ENCODE measurements at places on chromosomes 3 and 15.

GRCh38 chr15:83200162-83200561 is 7.5 kb downstream of the HDGFL3 start:
- DNase-seq: no peak

DNA sequence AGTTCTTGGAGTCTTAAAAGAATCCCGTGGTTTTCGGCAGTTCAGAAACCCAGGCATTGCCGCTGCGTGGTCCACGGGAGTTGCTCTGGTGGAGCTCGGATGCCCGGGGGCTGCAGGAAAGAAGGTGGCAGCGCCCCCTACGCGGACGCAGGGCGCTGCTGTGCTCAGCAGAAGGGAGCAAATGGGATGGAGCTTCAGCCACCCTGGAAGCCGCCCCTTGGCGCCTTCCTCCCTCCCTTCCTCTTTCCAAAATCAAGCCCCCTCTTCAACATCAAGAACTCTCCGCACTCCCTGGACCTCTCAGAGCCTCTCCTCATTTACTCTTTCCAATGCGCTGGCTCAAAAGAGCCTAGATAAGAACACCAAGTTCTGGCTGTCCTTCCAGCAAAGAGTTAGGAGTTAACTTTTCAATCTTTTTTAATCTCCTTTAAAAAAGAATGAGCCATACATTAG is 880 bp upstream of the CHRNA7 start:
- no peak for DNase-seq

DNA sequence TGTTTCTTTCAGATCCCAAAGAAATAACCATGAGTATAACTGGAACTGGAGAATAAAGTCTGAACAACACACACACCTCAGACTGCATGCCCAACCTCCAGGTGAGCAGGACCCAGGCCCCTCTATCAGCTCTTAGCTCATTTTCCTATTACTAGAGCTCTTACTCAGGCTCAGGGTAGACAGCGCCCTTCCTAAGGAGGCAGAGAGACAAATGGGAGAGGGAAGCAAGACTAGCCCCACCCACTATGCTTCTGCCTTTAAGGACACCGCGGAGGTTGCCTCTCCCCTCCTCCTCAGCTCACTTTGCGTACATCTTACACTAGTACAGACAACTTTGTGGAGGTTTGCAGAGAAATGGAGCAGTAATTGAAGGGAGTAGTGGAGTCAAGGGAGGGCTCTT is 44.0 kb upstream of the GLCE start:
- no peak for DNase-seq

- DNase-seq: no peak
Measured at GRCh38 chr3:9878700-9879099, 1.4 kb downstream of the CIDEC start.

DNA sequence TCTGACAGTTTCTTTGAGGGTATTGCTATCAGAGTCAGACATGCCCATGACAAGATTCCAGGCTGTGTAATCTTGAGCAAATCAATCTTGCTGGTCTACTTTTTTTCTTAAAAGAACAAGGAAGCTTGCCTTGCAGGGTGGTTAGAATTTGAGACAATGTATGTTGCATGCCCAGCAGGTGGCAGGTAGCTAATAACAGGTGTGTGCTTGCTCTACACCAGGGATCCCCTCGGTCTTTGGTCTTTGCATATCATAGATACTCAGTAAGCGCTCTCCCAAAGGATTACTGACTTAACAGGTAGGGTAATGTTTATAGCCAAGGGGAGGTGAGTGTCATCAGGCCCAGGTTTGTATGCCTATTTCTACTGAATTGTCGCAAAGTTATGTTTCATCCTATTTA is 37.3 kb downstream of the CACNA1D start:
- DNase-seq: no peak

GRCh38 chr15:93196135-93196670 is 107.2 kb upstream of the RGMA start:
- no peak for DNase-seq

GRCh38 chr15:100735129-100736053 is 133.0 kb downstream of the ASB7 start:
- DNase-seq: no peak

- DNase-seq: no peak
Measured at GRCh38 chr3:190053919-190054672, 66.6 kb downstream of the P3H2 start.

DNA sequence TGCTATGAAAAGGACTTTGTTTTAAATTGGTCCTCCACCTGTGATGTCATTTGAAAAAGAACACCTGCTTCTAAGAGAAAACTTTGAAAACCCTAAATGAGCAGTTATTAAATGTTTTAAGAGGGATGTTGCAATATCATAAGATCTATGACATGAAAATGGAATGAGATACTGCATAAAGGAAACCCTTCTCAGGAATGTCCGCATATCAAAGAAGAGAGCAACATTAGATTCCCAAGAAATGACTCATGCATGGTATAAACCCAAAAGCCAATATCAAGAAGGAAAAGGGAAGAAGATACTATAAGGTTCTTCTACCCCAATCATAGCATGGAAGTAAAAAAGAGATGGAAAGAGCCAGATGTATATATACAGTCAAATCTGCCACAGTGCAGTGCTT is 627.5 kb upstream of the LMCD1 start:
- no peak for DNase-seq

DNA sequence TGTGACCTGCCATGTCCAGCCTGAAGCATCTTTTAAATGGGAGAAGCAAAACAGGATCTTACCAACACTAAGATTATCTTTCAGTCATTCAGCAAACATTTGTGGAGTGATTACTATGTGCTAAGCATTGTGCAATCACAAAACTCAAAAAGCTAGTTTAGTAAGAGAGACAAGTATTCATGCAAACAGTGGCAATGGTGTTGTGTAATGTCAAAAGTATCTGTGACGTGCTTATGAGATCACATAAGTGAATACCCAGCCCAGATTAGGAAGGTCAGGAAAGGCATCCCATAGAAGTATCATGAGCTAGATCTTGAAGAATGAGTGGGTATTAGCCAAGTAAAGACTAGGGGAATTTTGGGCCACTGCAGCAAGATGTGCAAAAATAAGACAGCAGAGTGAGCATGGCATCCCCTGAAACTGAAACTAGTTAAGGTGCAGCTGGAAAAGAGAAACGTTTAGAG is 32.1 kb downstream of the SEC62 start:
- no peak for DNase-seq

GRCh38 chr15:69843276-69843899 is 254.3 kb downstream of the TLE3 start:
- no peak for DNase-seq

DNA sequence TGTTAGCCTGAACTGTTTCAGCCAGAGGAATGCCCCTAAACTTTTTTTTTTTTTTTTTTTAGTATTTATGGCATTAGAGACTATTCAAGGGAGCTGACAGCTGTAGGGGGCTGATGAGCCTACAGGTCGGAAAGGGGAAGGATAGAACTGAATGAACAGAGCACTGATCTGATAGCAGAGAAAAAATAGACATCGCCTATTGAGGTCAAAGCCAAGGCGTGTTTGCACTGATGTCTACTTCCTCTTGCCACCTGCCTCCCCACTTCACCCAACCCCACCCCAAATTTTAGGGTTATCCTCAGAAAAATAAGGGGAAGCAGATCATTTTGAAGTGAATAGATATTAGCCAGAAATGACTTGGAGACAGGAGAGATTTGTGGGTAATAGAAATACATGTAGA is 3.0 kb upstream of the ZMAT3 start:
- no peak for DNase-seq

- DNase-seq: no peak
Measured at GRCh38 chr15:78991879-78992278, 47.0 kb upstream of the CTSH start.

- DNase-seq: no peak
Measured at GRCh38 chr3:142962520-142963233, 797 bp downstream of the PAQR9 start.

DNA sequence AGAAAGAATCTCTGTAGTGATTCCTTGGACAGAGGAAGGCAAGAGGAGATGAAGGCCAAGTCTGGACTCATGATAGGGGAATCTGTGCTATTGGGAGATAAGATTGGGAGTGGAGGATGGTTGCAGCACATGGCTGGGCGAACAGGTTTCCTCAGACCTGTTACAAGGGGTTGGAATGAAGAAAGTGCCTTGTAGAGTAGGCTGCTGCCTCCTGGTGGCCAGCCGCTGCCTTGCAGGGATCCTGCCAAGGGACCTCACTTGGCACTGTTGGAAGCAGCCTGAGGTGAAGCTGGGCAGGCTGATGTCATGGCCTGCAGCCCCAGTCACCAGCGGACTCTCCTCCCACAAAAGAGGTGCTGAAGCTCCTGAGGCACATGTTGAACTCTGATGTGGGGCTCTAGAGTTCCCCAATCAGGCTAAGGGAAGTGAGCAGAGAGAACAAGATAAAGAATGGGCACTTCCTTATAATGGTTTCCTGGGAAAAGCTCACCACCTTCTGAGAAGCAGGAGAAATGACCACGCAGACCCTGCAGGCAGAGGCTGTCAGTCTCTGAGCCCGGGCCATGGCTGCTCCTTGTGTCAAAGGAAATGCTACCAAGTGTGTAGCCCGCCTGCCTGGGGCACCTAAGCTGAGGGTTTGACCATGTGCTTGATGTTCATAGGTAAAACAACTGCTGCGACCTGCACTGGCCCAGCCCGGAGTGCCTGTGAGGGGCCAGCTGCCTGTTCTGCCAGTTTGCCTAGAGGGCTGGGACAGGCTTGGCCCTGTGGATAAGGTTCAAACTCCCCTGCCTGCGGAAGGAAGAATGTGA is 1.6 kb upstream of the TEX264 start:
- peak; percentile 63 for DNase-seq

DNA sequence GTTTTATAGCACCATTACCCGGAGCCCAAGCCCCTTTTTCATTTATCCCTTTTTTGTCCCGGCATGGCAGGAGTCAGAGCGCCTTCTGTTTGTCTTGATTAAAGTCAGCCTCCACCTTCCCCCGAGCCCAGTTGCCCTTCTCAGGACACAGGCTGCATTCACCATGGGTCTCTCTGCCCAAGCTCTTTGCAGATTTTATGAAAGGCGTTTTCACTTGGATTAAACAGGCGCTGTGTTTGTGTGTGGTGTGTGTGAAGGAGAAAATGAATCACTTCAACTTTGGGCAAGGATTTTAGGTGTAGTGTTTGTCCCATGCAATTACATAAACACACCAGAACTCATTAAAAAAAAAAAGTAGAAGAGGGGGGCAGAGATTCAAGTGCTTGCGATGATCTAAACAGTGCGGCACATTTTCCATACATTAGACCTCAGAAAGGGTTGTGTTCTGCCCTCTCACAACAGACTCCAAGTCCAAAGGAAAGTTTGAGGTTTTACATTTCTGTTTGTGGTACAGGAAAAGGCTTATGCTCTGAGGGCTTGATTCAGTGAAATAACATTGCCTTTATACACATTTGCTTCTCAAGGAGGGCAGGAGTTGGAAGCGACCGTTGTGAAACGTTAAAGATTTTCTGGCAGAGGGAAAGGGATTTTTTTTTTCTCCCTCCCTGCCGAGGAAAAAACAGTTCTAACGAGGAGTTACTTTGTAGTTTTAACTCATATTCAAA is 14.5 kb upstream of the IL16 start:
- DNase-seq: no peak

DNA sequence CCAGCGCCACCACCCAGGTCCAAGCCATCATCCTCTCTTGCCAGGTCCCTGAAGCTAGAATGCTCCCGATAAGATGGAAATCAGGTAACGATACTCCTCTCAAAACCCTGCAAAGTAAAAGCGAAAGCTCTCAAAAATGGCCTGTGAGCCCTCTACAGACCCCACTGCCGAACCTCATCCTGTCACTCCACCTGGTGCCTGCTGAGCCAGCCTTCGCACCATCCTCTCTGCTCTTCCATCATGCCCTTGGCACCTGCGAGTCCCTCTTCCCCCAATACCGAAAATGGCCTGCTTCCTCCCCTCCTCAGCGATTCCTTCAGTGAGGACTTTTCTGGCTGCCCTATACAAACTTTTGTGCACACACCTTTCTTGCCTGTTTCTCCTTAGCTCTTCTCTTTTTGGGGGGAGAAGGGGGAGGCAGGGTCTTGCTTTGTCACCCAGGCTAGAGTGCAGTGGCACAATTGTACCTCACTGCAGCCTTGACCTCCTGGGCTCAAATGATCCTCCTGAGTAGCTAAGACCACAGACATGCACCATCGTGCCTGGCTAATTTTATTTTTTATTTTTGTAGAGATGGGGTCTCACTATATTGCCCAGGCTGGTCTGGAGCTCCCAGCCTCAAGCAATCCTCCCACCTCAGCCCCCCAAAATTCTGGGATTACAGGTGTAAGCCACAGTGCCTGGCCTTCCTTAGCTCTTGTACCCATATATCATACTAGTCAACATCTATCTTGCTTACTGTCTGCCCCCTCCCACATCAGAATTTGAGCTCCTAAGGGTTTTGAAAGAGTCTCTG is 3.0 kb downstream of the IDH2 start:
- DNase-seq: no peak

DNA sequence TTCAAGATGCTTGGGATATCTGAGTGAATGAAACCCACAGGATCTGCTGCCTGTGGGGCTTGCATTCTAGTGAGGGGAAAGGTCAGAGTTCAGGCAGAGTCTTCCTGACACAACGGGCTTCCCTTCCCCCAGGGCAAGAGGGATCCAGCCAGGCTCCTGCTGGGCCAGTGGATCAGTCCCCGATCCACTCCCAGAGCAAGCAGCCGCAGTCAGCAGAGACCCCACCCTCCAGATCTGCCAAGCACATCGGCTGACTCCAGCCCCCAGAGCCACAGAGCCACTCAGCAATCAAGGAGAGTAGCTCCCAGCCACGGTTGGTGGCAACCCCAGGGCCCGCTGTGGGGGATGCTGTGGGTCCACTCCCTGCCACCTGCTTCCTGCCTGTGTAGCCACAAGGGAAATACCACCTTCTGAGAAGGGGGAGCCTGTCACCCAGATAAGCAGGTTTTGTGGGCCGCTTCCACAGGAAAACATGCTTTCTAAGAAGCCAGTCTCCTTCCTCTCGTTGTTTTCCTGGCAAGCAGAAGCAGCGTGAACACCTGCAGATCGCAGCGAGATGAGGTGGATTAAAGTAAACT is 44.9 kb downstream of the CPN2 start:
- no peak for DNase-seq

GRCh38 chr15:82139823-82140268 is 94.0 kb upstream of the MEX3B start:
- DNase-seq: no peak

DNA sequence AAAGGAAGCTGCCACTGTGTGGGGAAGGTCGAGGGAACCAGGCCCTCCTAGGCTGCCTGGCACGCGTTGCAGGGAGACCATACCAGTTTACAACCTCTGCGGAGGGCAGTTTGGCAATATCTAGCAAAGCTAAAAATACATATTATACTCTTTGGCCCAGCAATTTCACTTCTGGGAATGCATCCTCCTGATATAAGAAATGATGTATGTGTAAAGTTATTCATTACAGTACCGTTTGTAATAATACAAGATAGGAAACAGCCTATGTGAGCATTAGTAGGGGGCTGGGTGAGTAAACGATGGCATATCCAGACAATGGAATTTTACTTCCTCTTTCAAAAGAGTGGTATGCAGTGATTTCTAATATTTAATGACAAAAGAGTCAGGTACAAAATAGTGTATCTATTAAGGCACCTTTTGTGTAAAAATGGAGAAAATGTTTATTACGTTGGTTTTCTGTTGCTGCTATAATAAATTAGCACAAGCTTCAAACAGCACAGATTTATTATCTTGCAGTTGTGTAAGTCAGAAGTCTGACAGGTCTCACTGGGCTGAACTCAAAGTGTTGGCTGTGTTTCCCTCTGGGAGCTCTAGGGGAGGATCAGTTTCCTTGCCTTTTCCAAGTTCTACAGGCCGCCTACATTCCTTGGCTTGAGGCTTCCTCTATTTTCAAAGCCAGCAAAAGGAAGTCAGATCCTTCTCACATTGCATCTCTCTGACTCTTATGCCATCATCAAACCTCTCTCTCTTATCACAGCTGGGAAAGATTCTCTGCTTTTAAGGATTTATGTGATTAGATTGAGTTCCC is 9.0 kb downstream of the APOD start:
- DNase-seq: no peak

Data from stimulated activated CD4-positive, alpha-beta T cell treated with anti-CD3 and anti-CD28 coated beads, TNF-alpha, amount 100 ng/mL, for 4 hours (primary cell).